ENCODE measurements at places on chromosomes 11 and 22. TPM values are rescaled to one million over a fixed set of nuclear protein-coding genes. Genes with fewer than 3 reads are reported as not detected.

GRCh38 chr11:1659506-1659905 is 29.9 kb downstream of the KRTAP5-5 start:
- no peak for DNase-seq
- H3K27ac ChIP-seq, result no peak overlapping the region
- no peaks in the 10 kb centered on the region for H3K27me3 ChIP-seq
- H3K4me1 ChIP-seq, result no peaks in the 10 kb centered on the region
- H3K36me3 ChIP-seq, result no peaks in the 10 kb centered on the region
- no peak overlapping the region for H3K4me3 ChIP-seq

Gene C11orf16
- polyA plus RNA-seq, result not detected

DNA sequence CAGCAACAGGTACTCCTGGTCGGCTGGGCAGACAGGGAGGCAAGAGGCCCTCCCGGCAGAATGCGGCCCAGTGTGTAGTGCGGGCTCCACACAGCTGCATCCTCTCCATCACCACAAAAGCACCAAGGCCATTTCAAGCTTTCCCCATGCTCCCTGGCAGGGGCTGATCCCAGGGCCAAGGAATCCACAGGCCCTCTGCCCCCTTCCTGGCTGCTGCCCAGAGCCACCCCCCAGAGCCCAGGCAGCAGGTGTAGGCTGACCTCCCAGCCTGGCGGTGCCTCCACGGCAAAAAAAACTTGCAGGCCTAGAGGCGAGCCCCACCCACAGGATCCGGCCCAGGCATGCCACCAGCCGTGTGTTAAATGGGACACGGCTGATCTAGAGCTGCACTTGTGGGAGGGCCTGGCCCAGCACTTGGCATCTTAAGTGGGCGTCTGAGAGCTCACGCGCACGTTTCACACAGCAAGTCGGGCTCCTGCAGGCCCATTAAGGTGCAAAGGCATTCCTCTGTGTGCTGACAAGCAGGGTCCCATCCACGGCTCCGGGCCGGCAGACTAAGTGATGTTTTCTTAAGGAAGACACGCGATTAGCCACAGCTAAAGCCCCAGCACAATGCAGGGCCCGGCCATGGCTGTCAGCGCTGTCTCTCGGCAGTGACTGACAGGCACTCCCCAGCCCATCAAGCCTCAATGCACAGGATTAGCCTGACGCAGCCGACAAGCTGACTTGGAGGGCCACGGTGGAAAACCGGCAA is 19.8 kb upstream of the GNB1L start:
- no peak overlapping the region for H3K4me3 ChIP-seq
- H3K4me1 ChIP-seq, result no peaks in the 10 kb centered on the region
- no peak for DNase-seq

DNA sequence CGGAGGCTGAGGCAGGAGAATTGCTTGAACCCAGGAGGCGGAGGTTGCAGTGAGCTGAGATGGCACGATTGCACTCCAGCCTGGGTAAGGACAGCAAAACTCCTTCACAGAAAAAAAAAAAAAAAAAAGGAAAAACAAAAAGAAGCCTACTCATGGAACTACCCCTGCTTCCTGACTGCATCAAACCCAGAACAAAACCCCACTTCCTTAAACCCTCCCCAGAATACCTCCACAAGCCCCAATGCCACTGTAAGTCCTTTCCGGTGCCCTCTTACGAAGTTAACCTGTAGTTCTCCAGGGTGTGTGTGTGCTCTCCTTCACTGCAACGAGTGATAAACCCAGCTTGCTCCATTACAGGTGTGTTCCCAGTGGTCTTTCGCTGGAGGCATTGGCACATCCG is 8.6 kb upstream of the TOLLIP start:
- DNase-seq, result no peak
- H3K4me1 ChIP-seq, result no peaks in the 10 kb centered on the region
- no peaks in the 10 kb centered on the region for H3K36me3 ChIP-seq

Gene TP53AIP1
- 0.70 TPM for polyA plus RNA-seq

DNA sequence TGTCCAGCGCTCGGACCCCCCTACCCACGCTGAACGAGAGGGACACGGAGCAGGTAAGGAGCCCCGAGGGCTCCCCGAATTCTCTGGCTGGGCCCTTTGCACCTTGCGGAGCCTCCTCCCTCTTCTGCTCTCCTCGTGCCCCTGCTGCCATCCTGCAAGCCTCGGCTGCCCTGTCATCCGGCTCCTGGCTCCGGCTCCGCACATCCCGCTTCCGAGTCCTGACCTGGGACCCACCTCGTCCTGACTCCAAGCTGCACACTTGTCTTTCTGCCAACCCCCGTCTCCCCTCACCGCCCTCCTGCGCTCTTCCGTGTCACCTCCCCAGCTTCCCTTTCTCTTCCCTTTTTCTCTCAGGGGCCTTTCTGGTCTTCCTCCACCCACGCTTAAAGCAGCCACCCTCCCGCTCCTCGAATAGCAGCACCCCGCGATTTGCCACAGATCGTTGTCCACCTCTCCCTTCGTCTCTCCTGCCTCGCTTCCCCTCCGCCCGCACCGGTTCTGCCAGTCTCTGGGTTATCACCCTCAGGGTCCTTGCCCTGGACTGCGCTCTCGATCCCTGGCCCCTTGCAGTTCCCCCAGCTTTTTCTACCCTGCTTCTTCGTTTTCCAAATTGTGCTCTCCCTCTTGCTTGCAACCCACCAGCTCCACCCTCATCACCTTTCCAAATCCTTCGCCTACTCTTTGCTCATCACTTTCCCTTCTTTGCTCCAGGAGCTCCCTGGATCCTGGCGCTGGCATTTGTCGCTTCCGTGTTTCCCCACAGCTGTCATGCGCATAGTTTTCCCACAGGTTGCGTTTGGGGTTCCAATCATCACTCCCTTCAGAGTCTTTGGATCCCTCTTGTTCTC is 822 bp downstream of the MARK2 start:
- H3K4me3 ChIP-seq, result peak overlapping the region; percentile 69
- H3K27ac ChIP-seq, result peak overlapping the region; percentile 64
- peak; percentile 55 for DNase-seq
- no peaks in the 10 kb centered on the region for H3K36me3 ChIP-seq
- H3K4me1 ChIP-seq, result peaks cover 21% of the 10 kb centered on the region

- H3K4me1 ChIP-seq, result peaks cover 44% of the 10 kb centered on the region
- DNase-seq, result peak; percentile 56
- no peaks in the 10 kb centered on the region for H3K27me3 ChIP-seq
- H3K27ac ChIP-seq, result peak overlapping the region; percentile 84
Measured at GRCh38 chr11:62708793-62709192, 1.3 kb downstream of the GNG3 start.

DNA sequence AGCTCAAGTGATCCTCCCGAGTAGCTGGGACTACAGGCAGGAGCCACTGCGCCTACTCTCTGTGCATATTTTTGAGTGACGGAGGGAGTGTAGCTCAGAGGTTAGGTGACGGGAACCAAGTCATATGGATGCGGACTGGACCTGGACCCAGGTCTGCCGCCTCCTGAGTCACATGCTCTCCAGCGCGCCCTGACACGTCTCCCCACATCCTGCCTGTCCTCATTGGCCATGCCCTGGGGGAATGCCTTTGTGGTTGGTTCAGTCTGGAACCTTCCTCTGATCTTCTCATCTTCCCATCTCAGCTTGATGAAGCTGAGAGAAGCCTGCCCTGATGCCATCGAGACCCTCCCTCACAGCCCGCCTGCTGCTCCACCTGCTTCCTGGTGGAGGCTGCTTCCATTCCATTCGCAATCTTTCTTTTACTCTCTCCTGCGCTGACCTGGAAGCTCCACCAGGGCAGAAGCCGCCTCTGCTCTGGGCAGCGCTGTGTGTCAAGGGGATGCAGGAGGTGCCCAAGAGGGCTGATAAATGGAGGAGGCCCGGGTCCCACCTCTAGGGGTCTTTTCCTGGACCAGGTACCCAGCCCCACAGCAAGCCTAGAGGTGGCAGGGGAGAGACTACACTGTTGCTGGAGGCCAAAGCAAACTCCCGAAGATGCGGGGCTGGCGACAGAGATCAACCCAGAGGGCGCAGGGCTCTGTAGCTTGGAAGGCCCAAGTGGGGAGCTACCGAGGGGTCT is 13.9 kb upstream of the BAIAP2L2 start:
- no peak overlapping the region for H3K27ac ChIP-seq
- no peaks in the 10 kb centered on the region for H3K4me1 ChIP-seq
- no peak for DNase-seq
- no peaks in the 10 kb centered on the region for H3K36me3 ChIP-seq

Measured in pancreas (tissue), 10 donors.